ENCODE measurements at places on chromosomes 3 and 15.

DNA sequence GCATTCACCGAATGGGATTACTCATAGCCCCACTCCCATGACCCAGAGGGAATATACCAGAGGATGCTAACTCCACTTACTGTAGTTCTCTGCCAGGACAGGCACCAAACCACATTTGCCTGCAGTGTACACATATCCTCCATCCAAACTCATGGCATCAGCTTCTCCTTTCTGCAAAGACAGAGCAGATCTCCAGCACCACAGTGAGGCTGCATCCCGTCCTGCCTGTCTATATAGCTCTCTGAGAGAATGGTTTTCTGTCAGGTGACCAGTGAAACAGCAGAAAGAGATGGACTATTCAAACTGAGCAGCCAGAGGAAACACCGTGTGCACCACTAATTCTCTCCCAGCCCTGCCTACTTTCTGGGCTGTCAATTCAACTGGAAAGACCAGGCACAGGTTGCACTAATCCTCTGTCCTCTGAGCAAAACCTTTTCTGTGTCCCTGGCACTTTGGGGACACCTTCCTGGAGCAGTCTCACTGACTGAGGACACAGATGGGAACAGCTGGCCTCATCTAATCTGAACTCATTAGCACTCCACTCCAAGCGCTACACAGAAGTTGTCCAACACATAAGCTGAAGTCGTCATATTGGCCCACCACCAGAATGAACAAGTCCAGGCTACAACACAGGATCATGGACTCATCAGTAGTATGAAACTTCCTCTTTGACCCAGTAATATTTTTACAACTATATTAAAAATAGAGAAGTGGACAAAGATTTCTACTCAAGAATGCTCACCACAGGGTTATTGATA, 17.3 kb downstream of the LTF start:
- no peak for DNase-seq

DNA sequence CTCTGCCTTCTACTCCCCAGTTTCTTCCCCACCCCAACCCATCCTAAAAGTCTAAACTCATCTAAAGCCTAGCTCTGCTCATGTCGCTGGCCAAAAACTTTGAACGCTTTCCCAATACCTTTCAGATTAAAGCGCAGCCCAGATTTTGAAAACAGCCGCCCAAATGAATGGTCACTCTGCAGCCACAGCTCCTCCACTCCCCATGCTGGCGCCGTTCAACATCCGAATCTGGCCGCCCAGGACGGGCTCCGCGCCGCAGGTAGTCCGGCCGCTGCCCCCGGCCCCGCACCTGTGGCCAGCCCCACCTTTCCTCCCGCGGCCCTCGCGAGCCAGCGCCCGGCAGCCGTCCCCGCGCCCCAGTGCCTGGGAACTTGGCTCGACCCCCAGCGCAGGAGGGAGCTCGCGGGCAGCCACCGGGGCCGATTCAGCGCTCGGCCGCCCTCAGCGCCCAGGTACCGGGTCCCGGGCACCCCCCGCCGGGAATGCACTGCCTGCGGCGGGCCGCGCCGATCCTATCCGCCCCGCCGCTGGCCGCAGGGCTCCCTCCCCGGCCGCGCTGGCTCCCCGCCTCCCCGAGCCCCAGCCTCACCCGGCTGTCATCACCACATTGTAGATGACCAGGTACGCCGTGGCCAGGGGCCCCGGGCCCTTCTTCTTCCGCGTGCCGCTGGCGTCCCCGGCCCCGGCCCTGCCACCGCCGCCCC, 417 bp downstream of the HACD2 start:
- no peak for DNase-seq

DNA sequence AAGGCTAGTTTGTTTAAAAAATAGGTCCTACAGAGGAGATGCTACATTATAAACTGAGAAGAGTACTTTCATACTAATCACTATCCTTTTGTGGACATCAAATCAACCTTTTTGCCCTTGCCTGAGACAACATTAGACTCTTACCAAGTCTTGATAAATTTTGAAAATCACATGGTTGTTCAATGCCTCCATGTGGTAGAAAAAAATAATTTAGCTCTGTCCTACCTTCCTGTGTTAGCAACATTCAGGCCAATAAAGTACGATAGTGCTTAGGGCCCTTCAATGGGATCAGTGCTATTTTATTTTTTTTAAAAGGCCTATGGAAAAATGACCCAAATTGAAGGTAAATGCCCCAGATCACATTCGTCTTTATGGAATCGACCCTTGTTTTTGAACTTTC, 5.0 kb upstream of the UBE2E1 start:
- no peak for DNase-seq

GRCh38 chr3:27632431-27633223, 89.5 kb downstream of the EOMES start:
- no peak for DNase-seq

DNA sequence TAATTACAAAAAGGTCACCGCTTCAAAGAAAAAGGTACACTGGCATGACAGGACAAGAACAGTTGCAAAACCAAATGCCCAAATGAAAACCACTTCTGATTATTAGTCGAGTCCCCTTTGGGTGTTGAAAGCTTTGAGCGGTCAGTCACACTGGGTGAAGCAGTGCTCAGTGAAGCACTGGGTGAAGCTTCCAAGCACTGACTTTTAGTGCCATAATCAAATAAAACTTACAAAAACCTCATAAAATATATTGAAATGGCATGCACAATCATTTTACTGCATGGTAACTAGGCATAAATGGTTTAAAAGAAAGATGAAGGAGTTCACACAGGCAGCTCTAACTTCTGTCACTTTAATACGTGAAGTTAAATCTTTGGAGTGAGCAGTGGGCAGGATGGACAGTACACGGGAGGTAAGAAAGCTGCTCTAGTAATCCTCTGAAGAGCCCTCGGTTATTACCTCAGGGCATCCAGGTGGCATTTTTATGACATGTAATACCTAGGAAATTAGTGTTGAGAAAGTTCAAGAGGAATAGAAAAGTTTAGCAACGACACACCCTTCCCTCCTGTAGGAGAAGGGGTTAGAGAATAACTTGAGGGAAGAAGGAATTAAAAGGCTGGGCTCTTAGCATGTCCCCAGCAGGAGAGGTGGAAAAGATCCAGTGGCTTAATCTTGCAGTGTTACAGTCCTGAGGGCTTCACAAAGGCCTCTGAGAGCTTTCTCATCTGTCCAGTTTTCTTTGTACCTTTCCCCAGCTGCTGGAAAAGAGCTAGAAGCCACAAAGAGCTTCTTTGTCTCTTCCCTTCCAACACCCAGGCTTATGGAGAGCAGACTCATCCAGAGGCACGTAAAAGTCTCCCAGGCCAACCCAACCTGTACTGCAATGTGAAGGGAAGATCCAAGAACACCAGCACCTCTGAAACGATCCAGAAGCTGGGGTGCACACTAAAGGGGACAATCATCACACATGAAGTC, 64.9 kb upstream of the MYO5C start:
- DNase-seq, result no peak

- no peak for DNase-seq
Measured at GRCh38 chr3:6680119-6680806, 180.7 kb upstream of the GRM7 start.

- DNase-seq, result no peak
Measured at GRCh38 chr3:188152660-188153436, 1.1 kb upstream of the LPP start.

Data from HFF-Myc (cell line).